ENCODE measurements at places on chromosomes 11 and 22. TPM values are rescaled to one million over a fixed set of nuclear protein-coding genes. Genes with fewer than 3 reads are reported as not detected.

VSIG2 gene
- total RNA-seq = not detected

INPP5J gene
- total RNA-seq = under 0.01 TPM

- DNase-seq = no peak
Observed at GRCh38 chr11:116651737-116652237, 121.0 kb downstream of the BUD13 start.

GRCh38 chr11:44559207-44559939, 6.1 kb upstream of the CD82 start:
- no peak for DNase-seq

DNA sequence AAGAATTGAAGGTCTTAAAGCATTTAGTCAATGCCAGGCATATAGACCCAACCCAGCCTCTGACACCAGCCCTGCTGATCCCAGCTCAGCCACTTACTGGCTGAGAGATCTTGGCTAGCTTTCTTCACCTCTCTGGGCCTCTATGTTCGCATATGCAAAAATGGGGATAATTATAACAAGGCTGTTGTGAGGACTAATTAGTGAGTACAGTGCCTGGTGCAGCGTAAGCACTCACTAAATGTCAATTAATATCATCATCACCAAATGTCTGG, 10.5 kb downstream of the CHST1 start:
- no peak for DNase-seq

DPAGT1 gene
- 30.5 TPM for total RNA-seq

GRCh38 chr11:65917434-65918210, 1.2 kb downstream of the C11orf68 start:
- no peak for DNase-seq

DNA sequence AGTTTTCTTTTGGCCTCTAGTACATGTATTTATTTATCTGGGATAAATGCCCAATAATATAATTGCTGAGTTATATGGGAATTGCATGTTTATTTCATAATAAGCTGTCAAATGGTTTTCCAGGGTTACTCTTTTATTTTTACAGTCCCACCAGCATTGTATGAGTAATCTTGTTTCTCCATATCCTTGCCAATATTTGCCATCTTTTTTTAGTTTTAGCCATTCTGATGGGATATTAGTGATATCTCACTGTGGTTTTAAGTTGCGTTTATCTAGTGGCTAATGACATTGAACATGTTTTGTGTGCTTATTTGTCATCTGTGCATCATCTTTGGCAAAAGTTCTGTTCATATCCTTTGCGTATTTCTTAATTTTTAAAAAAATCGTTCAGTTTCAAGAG, 372.8 kb upstream of the CCDC179 start:
- peak; percentile 85 for DNase-seq

EHBP1L1 gene
- total RNA-seq = 58.5 TPM

GRCh38 chr11:44258190-44258489, 51.8 kb downstream of the ALX4 start:
- no peak for DNase-seq

DNA sequence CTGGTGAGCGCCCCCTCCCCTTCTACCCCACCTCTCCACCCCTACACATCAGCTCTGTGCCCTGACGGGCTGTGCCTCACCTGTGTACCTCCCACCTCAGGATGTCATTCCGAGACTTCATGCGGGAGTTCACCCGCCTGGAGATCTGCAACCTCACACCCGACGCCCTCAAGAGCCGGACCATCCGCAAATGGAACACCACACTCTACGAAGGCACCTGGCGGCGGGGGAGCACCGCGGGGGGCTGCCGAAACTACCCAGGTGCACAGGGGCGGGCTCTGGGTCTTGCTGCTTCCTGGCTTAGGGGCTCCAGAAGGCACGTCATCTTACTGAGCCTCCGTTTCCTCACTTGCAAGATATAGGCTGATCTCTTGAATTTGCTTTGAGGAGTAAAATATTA, 6.8 kb downstream of the CAPN1 start:
- DNase-seq = no peak

SUSD2 gene
- 0.99 TPM for total RNA-seq

OR5P2 gene
- total RNA-seq = not detected

DNA sequence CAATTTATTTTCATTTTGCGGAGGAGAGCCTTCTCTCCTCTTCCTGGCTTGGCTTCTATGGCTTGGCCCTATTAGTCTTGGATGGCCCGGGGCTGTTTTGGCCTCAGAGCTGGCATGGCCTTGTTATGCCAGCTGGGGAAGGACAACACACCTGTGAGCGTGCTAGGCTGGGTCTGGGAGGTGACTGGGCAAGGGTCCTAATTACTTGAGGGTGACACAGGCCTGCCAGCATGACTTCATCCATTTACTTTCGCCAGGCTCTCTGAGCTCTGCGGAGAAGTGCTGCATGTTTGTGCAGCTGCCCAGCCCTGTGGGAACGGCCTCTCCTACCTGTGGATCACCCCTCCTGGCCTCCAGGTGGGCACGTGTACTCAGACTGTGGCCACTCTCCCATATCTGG, 153.6 kb downstream of the SNX19 start:
- no peak for DNase-seq

GRCh38 chr11:44527476-44527875, 38.0 kb upstream of the CD82 start:
- no peak for DNase-seq

- no peak for DNase-seq
Observed at GRCh38 chr11:66918741-66919140, 39.4 kb downstream of the PC start.

DNA sequence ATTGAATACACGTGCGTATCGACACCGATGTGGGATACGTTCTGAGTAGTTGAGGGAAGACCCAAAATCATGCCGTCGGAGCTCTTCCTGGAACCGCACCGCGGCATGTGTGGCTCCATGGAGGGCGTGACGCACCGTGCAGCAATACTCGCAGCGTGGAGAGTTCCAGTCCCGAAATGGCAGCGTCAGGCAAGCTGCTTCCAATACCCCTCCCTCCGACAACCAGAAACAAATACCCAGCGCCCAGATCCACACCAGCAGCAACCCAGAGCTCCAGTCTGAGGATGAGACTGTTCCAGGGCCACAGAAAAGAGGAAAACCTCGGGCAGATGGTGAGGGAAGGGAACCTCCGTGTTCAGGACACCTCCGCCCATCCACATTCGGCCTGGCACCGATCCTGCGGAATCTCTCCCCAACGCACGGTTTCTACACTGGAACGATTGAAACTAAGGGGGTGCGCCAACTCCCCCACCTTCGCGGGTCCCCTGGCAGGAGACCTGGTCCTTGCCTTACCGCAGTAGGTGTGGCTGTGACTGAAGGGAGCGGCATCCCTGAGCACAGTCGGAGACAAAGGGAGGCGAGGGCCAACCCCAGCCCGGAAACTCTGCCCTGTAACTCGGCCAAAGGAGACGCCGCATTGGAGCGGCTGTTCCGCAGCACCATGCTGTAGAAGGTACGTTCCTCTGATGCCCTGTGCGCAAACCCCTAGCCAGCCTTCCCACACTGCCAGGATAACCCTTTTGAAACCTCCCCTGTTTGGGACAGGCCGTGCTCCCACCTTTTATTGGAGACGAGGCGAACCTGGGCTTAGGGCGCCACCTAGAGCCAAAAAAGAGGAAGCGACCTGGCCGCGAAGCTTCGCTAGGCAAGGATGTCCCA, 28.2 kb downstream of the DBX1 start:
- DNase-seq = peak; percentile 73

GPR83 gene
- not detected for total RNA-seq

DNA sequence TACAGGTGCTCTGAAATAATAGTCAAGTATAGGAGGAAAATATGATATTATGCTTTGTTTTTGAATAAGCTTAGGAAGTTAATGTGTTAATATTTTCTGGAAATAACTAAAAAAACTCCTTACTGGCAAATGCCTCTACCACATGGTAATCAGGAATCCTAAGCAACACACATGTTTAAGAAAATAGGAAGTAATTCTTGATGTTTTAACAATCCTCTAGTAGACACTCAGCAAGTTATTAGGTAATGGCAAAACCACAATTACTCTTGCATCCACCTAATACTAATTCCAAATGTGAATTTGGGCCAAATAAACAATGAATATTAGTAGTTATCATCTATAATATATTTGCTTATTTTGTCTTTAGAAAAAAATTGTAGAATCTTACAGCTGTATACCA, 53.6 kb downstream of the SLC35F2 start:
- DNase-seq = no peak

GRCh38 chr11:11311169-11311568, 41.9 kb downstream of the CSNK2A3 start:
- DNase-seq = no peak

MCHR1 gene
- total RNA-seq = under 0.01 TPM

DNA sequence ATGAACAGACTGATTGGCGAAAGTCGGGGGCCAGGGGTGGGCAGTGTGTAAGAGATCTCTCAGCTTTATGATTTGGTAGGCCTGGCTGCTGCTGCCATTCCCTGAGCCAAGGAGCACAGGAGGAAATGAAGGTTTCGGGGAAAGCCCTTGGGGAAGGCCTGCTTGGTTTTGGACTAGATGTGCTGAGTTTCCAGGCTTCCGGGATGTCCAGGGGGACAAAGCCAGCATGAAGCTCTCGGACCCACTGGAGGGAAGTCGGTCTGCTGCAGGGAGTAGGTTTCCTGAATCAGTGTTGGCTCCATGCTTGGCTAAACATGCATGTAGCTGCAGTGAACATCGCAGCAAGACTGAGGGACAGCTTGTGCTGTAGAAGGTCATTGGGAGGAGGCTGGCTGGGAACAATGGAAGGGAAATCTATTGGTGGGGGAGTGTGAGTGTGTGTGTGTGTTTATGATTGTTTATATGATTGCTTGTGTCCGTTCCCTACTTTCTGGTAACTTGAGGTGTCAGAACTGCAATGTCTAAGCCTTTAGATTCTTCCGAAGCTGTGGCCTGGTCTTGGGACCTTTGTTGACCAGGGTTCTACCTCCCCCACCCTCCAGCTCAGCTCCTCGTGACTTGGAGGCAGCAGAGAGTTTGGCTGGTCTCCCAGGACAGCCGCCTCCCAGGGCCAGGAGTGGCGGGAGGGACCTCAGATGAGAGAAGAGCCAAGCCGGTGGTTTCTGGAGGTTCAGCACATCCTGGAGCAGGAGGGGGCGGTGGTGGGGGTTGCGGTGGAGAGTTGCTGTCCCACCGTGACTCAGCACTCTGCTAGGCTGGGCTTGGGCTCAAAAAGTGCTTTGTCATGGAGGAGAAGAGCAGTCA, 4.0 kb upstream of the FTH1 start:
- peak; percentile 100 for DNase-seq

DNA sequence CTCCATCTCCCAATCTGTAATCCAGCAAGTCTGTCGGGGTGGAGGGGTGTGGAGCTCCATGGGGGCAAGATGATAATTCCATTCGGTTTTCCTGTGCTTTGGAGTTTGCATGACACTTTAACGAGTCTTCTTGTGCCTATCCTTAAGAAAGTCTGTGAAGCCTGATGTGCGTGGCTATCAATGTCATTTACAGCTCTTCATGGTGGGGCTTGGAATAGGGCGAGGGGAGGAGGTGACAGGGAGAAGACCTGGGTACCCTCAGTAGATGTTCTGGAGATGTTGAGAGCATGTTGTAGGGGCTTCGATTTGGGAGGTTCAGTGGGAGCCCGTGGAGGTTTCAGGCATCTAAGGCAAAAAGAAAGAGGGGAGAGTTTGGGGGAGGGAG, 579 bp upstream of the PHLDB1 start:
- DNase-seq = no peak

ATP5MG gene
- 55.2 TPM for total RNA-seq

DNA sequence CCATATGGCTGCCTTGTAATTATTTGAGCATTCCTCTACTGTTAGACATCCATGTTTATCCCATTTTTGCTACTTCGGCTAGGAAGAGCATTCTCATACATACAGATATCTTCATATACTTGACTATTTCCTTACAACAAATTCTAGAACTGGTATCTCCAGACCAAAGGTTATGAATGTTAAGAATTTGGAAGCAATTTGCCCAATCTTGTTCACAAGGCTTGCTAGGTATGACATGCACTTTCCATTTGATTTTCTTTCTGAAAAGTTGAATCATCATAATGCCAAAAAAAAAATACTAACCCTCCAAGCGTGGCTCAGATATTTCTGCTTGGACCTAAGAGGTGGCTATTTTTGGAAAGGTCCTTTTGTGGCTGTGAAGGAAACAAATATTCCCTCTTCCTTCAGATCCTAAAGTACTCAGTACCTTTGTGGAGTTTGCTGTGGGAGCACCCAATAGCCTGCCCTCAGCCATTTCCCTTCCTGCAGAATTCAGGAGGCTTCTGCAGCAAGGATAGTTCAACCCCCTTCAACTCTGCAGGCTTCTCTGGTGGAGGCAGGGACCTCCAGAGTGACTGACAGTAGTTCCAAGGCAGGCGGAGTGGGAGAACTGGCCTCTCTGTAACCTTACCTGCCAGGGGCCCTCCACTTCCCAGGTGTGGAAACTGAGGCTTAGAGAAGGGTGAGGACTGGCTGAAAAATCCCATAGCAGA, 22.0 kb upstream of the CPT1A start:
- no peak for DNase-seq

GRCh38 chr22:49422701-49423100, 405.0 kb downstream of the BRD1 start:
- no peak for DNase-seq

- DNase-seq = no peak
Observed at GRCh38 chr22:43169310-43170130, 17.4 kb downstream of the TTLL12 start.

KCNJ5 gene
- not detected for total RNA-seq

- peak; percentile 57 for DNase-seq
Observed at GRCh38 chr11:73184953-73185671, 33.0 kb upstream of the P2RY2 start.

GRCh38 chr11:125091877-125092664, 19.4 kb downstream of the TMEM218 start:
- DNase-seq = no peak
